ENCODE measurements at places on chromosomes 3 and 15.

- DNase-seq, result no peak
Measured at GRCh38 chr3:134877788-134878187, 82.7 kb downstream of the EPHB1 start.

GRCh38 chr3:137906985-137907649, 102.8 kb upstream of the CLDN18 start:
- no peak for DNase-seq

DNA sequence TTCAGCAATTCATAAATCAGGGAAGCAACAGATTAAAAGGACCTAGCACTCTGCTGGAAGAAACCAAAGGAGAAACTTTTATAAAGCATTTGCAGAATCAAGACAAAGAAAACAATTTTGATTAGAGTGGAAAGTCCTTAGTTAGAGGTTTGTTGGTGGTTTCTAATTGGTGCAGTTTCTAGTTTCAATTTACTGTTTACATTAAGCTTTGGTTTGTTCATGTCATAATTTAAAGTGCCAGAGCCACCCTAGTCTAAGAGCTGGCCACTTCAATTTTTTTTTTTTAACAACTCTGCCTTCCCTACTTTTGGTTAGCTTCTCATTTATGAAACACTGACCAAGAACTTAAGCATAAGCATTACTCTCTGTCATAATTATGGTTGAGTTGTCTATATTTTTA, 1428.2 kb upstream of the GBE1 start:
- no peak for DNase-seq

- no peak for DNase-seq
Measured at GRCh38 chr15:34802803-34803750, 7.7 kb upstream of the ACTC1 start.

- no peak for DNase-seq
Measured at GRCh38 chr3:152301745-152302181, 33.0 kb downstream of the MBNL1 start.

DNA sequence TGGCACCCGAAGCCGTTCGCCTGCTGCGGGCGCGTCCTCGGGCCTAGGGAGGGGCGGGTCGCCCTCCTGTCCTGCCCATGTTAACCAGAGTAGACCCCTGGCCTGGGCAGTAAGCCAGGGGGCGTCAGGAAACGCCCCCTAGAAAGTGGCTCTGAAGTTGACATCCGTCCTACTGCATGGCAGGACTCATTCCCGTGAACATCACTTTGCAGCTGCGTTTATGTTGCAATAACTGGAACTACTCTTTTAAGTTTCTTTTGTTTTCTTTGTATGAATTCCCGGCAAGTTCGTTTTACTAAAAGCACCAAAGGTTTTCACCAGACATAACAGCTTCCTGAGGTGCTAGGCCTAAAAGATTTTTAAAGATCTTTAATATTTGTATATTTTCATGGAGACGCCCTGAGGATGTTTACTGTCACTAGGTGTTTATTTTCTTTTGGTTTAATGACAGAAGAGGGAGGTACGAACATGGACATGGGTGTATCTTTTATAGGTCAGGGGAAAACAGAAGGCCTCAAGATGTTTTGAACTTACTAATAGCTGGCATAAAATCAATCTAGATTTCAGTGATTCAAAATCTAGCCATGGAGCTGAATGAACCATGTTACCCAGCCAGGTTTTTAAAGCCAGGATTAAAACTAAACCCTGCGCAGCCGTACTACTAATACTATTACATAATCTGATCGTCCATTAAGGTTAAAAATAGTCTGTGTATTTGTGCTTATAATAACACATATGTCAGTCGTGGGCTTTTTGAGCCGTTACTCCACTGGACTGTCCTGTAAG, 1.0 kb downstream of the C15orf61 start:
- no peak for DNase-seq

DNA sequence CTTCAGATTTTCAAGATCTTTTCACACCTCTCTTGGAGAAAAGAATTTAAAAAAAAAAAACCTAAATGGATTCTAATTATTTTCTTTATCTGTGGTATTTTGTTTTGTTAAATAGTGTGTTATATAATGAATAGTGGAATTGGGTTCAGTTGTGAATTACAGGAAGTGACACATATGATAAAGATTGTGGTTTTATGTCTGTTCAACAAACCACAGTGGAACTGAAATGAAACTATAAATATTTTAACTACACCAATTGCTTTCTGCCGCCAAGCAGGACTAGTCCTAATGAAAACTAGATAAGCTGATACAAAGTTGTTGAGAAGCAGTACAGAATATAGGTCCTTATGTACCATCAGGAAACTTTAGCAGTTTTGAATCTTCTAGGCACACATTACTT, 121.6 kb downstream of the UBE2E2 start:
- no peak for DNase-seq

GRCh38 chr3:157393113-157393512, 43.5 kb upstream of the PTX3 start:
- no peak for DNase-seq

GRCh38 chr3:161744366-161744765, 247.8 kb downstream of the OTOL1 start:
- DNase-seq, result no peak

DNA sequence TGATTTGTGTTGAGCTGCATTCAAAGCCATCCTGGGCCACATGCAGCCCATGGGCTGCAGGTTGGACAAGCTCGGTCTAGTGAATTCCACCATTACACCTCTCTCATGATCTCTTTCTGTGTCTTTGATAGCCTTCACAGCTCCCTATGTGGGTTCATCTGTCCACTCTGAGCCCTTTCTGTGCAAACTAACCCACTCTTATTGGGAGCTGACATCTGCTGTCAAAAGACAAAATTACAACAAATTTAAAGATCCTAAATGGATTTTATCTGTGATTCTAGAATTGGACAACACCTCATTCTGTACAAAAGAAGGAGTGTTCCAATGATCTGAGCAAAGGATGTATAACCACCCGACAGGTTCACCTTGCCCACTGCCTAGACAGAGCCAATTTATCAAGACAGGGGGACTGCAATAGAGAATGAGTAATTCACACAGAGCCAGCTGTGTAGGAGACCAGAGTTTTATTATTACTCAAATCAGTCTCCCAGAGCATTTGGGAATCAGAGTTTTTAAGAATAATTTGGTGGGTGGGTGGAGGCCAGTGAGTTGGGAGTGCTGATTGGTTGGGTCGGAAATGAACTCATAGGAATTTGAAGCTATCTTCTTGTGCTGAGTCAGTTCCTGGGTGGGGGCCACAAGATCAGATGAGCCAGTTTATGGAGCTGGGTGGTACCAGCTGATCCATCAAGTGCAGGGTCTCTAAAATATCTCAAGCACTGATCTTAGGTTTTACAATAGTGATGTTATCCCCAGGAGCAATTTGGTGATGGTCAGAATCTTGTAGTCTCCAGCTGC, 2.6 kb upstream of the XYLB start:
- DNase-seq, result no peak

- no peak for DNase-seq
Measured at GRCh38 chr15:99442252-99442897, 123.4 kb upstream of the MEF2A start.

DNA sequence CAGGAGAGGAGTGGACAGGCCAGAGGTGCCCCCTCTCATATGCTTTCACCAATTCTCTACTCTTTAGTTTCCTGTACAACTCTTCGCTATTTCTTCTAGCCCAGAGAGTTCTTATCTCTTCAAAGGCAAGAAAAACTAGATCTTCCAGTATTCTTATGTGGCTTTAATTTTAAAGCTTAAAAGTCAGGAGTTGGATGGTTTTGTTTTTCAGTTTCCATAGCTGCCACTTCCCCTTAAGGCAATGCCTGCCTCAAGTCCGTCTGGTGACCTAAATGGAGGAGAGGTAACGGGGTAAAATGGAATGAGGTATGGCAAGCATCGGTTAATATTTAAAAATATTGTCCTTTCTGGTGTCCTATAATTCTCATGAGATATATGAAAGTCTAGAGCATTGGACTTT, 11.4 kb upstream of the VGLL3 start:
- DNase-seq, result no peak

GRCh38 chr15:62607114-62607462, 435.5 kb upstream of the TPM1 start:
- no peak for DNase-seq

DNA sequence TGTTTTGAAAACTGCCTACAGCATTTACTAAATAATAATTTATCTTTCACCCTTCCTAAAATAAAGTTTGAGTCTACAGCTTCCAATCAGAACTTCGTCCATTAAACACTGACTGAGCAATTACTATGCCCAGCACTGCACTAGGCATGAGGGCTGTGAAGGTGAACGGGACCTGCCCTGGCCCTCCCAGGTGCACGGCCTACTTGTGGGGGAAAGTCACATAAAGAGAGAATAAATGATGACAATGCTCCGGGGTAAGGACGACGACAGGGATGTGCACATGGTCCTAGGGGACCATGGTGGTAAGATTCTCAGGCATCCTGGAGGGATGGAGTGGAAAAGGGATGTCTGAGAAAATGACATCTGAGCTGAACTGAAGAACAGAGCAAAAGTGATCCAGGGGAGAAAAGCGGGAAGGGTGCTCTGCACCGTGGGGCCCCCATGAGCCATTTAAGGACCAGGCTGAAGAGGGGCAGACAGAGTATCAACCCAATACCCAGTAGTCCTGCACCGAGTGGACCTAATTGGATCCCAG, 11.5 kb downstream of the PLA2G4F start:
- DNase-seq, result no peak

- DNase-seq, result no peak
Measured at GRCh38 chr3:123102826-123103225, 36.0 kb downstream of the PDIA5 start.

- DNase-seq, result no peak
Measured at GRCh38 chr3:133162670-133163305, 124.6 kb downstream of the TMEM108 start.

DNA sequence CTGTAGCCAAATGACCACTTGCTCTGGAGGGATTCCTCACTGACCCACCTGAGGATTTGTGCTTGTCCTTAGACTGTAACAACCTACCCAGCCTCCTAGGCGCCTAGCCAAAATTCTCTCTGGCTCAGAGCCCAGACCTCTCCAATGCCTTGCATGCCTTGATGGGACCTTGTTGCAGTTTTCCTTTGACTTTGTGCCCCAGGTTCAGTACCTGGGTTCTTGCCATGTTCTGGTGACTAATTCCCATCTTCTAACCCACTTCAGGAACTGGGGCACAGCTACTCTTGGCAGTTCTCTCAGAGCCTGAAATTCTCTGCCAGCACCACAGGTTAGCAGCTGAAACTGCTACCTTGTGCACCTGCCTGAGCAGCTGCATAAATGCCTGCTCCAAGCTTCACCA, 27.0 kb upstream of the UBE3A start:
- DNase-seq, result no peak

GRCh38 chr3:58037141-58037910, 29.1 kb downstream of the FLNB start:
- DNase-seq, result no peak

DNA sequence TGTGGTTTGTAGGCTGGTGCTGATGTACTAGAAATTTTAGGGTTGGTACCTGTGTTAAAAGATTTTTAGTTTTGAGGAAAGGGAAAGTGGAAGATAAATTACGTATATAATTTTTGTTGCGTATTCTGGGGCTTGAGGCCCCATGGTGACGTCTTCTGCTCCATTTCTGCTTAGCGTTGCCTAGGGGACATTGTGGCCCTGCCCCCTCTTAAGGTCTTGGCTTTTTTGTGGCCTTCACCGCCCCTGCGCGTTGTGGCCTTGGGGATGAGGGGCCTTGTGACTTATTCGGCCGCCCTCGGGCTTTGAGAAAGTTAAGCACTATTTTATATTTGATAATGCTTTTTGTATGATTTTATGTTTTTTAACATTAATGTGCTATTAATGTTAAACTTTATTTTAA, 182.0 kb downstream of the KLF13 start:
- DNase-seq, result no peak

DNA sequence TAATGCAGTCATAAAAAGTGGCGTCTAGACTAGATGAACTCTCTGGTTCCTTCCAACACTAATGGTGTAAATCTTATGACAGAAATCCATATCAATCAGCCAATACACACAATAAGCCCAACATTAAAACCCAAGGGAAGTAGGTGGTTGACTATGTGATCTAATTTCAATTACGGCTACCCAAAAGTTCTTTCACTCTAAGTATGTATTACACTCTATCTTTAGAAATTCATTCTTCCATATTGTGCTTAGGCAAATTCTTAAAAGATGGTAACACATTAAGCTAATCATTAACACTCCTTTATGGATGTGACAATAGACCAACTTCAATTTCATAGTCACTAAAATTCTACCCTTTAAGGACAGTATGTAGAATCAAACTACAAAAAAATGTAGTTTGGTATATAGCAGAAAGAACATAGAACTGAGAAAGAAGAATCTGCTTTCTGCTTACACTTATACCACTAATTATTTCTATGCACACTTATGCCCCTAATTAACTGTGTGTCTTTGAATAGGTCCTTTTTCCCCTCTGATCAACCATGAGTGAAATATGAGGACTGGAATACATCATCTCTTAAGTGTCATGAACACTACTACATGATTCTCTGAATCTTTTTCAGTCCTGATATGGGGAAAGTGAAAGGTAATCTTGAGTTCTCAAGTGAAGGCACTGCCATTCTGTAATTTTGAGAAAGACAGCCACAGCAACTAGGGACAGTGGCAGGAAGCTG, 557.6 kb downstream of the IGSF11 start:
- no peak for DNase-seq

- DNase-seq, result no peak
Measured at GRCh38 chr3:61768284-61769037, 207.1 kb downstream of the PTPRG start.

DNA sequence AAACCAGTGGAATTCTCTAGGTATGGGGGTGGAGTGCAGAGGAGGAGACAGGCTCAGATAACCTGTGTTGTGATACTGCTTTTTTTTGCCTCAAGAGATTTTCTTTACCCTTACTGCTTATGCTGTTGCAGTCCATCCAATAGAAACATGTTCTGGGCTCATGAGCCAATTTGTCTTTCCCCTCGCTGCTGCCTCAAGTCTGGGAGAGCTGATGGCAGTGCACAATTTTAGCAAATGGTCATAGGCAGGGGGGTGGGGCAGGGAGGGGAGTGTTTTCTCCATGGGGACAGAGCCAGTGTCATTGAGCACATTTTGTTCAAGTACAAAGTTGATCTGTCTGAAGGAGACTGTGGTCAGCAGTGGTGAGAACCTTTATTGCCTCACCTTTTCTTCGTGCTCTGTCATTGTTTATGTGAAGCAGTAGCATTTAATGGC, 134.9 kb downstream of the MBNL1 start:
- no peak for DNase-seq

GRCh38 chr3:26208201-26208600, 414.4 kb upstream of the LRRC3B start:
- no peak for DNase-seq

- DNase-seq, result no peak
Measured at GRCh38 chr3:69747511-69748258, 8.4 kb downstream of the MITF start.

DNA sequence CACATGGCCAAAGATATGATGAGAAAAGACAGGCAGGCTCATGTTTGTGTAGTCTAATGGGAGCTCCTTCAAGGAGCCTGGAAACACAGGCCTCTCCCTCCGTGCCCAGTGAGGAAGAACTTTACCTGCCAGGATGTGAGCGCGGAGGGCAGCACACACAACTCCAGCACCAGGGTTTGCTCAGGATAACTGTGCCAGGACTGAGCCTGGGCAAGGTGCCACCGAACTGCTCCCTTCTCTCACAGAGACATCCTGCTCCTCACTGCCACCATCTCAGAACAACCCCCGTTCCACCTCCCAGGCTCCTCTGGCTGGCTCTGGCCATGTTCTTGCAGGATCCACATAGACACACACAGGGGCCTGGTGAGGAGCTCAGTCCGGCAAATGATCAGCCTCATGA, 87.4 kb downstream of the NUP210 start:
- no peak for DNase-seq

GRCh38 chr3:71325715-71326114, 257.8 kb downstream of the FOXP1 start:
- no peak for DNase-seq
